ENCODE measurements at places on chromosomes 16 and 17.

DNA sequence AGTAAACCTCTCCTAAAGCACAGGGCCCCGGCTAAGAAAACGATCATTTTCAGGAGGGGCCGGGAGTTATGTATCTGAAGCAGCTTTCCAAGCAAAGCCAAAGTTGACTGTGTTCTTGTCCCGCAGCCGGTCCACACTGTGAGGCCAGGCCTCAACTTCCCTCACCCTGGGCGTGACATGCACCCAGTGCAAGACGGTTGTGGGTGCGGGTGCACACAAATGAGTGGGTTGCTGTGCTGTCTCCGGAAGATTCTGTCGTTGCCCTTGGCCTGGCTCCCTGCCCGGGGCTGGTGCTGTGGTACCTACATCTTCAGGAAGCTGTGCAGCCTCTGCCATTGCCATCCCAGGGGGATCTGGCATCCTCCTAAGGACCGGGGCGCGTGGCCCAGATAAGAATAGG lies 16.6 kb downstream of the MLYCD start:
- no peak for DNase-seq

GRCh38 chr16:85207357-85207921 lies 95.2 kb upstream of the CIBAR2 start:
- DNase-seq = no peak

DNA sequence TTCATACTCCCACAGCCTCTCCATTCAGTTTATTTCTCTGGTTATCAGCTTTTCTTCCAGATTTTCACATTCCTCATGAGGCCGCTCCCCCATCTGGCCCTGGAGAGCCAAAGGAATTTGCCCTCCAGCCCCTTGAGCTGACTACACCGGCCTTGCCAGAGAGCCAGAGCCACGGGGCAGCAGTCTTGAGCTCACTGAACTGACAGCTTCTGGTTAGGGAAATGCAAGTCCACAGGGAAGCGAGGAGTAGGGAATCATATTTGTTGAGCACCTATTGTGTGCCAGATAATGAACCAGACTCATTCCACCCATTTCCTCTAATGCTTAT lies 102.4 kb downstream of the ABCC12 start:
- no peak for DNase-seq

DNA sequence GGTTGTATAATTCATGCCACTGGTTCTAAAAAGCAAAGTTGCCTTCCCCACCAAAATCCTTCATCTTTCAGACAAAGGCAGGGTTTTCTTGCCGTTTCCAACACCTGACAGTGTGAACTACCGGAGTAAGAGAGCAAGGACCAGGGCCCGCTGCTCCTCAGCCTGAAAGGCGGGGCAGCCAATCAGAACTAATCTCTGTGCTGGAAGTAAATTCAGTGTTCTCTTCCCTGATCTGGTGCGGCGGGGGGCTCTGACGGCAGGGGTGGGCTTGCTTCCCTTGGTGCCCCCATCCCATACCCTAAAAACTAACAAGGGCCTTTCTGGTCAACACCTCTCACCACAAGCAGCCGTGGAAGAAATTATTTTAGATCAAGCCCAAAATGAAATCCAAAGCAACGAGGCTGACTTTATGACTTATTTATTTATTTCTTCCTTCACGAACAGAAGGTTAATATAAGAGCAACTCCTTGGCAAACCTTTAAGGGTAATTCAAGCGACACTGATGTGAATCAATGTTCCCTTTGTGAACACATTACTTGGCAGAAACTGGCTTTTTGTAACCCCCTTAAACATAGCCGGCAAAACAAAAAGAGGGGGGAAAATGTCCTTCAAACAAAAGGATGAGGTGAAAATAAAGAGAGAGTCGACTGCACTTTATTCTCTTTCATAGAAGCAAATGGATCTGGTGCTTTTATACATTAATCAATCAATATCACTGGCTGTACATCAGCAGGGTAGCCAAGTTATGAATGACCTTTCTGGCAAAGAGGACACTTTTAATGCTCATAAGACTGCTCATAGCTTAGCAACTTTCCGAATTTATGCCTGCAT lies 189.9 kb downstream of the ZFHX3 start:
- DNase-seq = no peak

DNA sequence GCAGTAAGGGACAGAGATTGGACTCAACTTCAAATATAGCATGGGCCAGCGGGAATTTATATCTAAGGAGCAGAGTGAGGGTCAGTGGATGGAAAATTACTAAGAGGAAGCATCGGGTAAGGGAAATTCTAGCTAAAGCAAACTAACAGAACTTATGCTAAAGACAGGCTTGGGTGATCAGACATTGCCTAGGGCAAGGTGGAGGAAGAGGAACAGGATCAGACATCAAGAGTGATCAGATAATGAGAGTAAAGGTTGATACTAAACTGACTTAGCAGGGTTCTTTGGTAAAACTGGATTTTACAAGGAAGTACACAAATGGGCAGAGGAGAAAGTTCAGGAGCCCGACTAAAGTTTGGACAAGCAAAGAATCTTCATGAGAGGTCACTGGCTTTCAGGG lies 86.3 kb upstream of the TOM1L1 start:
- no peak for DNase-seq
